M059J (cell line): ENCODE measurements at places on chromosomes 6 and 20. TPM values are rescaled to one million over a fixed set of nuclear protein-coding genes. Genes with fewer than 3 reads are reported as not detected.

- peak; percentile 100 for DNase-seq
Measured at GRCh38 chr6:16909658-16910360, 148.5 kb upstream of the ATXN1 start.

DNA sequence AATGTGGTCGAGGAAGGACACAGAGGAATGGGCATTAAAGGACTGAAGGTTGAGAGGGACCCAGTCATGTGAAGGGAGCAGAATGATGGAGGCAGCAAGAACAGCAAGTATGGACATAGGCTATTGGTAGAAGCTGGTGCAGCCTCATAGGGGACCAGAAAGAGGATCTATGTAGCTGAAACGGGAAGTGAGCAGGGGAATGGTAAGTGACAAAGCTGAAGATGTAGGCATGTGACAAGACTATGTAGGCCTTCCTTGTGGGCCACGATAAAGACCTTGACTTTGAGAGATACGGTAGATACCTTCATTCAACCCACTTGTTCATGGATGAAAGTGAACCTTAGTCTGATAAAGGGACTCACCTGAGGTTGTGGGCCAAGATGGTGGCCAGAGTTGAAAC is 3.5 kb downstream of the CTNNBL1 start:
- no peak for DNase-seq

DNA sequence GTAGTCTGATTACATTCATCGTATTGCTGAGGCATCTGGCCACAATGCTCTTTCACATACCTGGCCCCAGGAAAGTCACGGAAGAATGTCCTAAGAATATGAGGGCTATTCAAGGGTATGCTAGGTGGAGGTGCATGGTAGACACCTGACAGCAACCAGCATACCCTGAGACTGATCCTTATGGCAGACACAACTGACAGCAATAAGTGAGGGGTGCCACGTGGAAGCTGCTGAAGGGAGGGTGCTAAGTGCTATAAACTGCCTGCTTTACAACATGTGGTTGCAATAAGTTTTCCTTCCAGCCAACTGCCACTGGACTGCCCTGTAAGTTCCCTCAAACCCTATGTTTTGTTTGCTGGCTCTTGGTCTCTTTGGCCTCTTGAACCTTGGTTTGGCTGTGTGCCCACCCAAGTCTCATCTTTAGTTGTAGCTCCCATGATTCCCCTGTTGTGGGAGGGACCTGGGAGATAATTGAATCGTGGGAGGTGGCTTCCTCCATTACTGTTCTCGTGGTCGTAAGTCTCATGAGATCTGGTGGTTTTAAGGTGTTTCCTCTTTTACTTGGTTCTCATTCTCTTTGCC is 201.3 kb upstream of the MOCS1 start:
- DNase-seq: no peak

The COL21A1 gene
- total RNA-seq: 1.4 and 41.5 TPM in 2 replicates

The HM13 gene
- 244 and 248 TPM in 2 replicates for total RNA-seq
